ENCODE measurements at places on chromosomes 11 and 22.

GRCh38 chr11:86969258-86969657 is 14.1 kb upstream of the FZD4 start:
- no peak for DNase-seq

DNA sequence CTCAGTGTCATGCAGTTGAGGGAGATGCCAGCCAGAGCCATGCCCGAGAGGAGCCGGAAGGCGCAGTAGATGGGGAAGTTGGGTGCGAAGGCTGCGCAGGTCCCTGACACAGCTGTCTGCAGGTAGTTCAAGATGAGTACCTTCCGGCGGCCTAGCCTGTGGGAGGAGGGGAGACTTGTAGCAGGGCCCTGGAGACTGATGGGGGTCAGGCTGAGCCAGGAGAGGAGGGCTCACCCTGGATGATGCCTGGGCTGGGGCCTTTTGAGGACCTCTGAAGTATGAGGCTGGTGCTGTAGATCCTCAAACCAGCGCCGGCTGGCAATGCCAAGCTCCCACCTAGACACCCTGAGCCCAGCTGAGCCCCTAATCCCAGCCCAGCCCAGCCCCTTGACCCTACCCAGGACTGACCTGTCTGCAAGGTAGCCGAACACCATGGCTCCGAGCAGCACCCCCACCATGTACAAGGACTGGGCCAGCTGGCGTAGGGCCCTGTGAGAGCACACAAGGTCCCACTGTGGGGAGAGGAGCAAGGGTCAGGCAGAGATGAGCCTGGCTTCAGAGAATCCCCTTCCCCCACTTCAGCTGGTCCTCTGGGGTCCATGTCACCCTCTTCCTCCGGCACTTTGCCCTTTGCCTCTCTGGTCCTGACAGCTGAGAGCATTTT is 1.1 kb downstream of the SLC22A6 start:
- DNase-seq, result no peak

GRCh38 chr11:134380229-134380628 is 31.8 kb downstream of the B3GAT1 start:
- DNase-seq, result no peak

DNA sequence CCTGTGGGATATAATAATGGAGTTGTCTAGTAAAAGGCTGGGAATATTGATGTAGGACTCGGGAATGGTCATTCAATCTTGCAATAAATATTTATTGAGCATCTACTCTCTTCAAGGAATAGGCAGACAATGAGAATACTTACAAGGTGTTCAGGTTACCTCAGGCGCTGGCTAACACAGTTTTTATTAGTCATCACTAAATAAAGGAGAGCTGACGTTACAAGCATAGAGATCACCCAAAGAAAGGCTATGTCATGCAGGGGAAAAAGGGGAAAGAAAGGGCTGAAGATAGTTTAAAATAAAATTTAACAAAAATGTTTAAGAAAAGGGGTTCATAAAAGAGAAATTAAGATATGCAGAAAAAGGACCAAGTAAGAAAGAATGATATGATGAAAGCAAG is 15.8 kb upstream of the CTSC start:
- DNase-seq, result no peak

DNA sequence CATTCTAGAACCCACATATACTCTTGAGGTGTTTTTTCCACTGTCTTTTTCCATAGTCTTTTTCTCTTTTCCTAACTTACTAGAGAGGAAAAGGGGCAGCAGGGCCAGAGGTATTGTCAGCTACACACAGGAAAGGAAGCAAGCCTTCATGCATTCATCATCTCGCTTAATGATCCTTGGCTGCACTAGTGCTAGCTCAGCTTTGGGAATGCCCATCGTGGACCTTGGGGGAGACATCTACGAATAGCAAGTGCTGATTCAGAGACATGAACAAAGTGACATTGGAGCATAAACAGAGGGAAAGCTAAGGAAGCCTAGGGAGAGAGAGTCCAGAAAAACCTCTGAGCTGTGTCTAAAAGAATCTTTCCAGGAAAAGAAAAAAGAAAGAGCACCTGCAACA is 466.3 kb upstream of the ARHGAP42 start:
- DNase-seq, result peak; percentile 59

DNA sequence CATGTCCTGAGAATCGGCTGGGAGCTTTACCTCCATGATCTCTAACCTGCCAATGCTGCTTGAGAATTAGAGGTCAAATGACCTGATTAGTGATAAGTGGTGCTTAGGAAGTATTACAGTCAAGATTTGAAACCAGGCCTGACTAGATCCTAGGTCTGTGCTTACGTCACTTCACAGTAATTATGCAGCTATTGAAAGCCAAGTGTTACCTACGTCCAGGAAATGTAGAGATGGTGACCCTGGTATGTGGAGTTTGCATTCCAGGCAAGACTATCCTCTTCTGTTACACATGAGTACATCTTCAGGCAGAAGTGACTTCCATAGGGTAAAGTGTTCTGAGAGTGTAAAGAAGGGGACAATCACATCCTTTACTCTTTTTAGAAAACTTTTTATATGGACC is 530.4 kb upstream of the TENM4 start:
- DNase-seq, result peak; percentile 65

DNA sequence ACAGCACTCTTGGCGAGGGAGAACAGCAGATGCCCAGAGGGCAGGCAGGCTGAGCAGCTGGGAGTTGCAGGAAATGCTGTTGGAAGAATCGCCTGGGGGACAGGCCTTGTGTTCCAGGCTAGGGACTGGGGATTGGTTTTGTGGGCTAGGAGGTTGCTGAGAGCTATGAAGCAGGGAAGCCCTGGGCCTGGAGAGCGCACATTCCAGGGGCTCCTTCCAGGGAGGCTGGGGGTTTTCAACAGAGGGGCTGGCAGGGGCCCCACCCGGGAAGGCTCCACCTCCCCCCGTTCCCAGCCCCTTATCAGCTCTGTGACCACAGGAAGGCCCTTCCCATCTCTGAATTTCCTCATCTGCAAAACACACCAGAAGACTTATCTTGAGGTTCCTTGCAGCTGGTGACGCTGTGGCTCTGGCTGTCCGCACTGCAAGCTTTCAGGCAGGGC is 21.7 kb downstream of the WNT11 start:
- no peak for DNase-seq

DNA sequence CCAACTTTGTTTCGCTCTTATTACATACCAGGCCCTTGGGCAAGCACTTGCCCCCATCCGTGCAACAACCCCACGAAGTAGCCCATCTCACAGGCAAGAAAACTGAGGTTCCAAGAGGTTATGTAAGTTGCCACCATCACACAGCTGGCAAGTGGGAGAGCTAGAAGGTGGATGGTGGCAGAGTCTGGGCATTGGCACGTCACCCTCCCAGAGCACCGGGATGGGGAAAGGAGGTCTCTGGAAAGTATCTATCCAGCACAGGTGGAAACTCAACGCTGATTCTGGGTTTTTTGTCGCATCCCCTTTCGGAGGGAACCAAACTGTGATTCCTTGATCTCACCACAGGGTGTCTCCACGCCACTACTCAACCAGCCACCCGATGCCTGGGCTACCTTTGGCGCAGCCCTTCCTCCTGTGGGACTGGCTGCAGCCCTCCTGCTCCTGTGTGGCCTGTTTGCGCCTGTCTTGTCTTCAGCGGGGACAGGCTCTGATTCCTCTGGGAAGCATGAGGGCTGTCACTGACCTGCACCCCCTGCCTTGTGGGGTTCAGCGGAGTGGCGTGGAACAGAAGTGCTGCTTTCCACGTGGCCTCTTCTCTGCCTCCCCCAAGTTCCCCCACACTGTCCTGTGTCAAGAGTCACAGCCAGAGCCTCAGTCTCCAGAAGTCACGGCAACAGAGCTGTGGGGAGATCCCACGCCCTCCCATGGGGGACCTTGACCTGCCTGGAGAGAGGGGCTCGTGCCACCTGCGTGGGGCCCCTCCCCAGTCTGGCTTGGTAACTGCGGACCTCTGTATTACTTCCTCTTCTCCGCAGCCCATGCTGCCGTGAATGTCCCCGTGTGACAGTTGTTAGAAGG is 34.4 kb upstream of the TRIM29 start:
- peak; percentile 68 for DNase-seq

- DNase-seq, result no peak
These were observed 27.1 kb downstream of the OSBP2 start for GRCh38 chr22:30721741-30722140.

GRCh38 chr11:107836851-107837250 is 21.7 kb downstream of the SLC35F2 start:
- no peak for DNase-seq

DNA sequence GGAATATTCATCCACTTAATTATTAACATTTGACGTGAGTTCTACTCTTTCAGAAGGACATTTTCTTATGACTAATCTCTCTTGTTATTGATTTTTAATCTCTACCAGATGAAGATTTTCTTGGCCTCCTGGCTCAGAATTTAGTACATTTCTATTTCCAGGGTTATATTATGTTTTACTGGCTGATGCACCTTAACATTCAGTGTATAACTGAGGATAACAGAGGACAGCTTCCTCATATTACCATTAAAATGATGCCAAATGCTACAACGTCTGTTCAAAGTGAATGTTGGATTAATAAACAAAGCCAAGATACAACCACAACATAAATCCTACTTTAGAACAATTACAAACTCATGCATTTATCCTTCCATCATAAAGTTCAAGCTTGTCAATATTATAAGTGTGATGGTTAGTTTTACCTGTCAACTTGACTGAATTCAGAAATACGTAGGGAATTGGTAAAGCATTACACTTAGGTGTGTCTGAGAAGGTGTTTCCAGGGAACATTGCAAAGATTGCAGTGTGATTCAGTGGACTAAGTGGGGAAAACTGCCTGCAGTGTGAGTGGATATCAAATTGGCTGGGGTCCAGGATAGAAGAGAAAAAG is 485.2 kb downstream of the LRRC4C start:
- DNase-seq, result no peak

GRCh38 chr11:46865340-46865739 is 19.3 kb upstream of the CKAP5 start:
- DNase-seq, result no peak

DNA sequence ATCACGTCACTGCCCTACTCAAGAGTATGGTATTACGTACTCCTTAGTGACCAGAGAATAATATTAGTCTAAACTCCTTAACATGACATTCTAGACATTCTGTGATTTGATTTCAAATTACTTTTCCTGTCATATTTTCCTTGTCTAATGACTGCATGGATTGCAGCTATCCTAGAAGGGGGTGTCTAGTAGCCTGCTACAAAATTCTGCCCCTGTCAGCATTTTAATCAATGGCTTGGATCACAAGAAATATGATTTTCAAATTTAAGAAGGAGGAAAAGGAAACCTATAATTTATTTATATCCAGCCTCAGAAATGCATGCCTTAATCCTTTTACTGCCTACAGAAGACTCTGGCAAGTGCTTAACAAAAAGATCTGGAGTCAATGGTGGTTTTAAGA is 216.8 kb downstream of the SWAP70 start:
- DNase-seq, result no peak

GRCh38 chr11:1854949-1855885 is 2.3 kb downstream of the LSP1 start:
- no peak for DNase-seq

- no peak for DNase-seq
These were observed 491.5 kb upstream of the LUZP2 start for GRCh38 chr11:24005202-24005876.

GRCh38 chr11:100808904-100809491 is 121.9 kb downstream of the ARHGAP42 start:
- peak; percentile 67 for DNase-seq

- peak; percentile 96 for DNase-seq
These were observed at the start of gene CCDC89 for GRCh38 chr11:85685820-85686459. CCDC89 (minus strand) TSS chr11:85686195; CDS start chr11:85686130, 65 bp downstream.

DNA sequence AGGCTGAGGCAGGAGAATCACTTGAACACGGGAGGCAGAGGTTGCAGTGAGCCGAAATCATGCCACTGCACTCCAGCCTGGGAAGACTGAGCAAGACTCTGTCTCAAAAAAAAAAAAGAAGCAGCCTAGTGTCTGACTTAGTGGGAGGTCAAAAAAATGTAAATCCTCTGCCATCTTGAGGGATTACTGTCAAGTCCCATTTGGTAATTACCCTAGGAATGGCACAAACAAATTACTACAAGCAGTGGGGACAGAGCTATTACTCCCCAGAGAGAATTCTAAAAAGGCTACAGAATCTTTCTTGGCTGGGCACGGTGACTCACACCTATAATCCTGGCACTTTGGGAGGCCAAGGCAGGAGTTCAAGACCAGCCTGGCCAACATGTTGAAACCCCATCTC is 3.8 kb downstream of the SERPING1 start:
- no peak for DNase-seq

- DNase-seq, result no peak
These were observed 21.1 kb upstream of the NECTIN1 start for GRCh38 chr11:119750056-119750455.

GRCh38 chr11:57605028-57605420 is 7.5 kb downstream of the SERPING1 start:
- no peak for DNase-seq

DNA sequence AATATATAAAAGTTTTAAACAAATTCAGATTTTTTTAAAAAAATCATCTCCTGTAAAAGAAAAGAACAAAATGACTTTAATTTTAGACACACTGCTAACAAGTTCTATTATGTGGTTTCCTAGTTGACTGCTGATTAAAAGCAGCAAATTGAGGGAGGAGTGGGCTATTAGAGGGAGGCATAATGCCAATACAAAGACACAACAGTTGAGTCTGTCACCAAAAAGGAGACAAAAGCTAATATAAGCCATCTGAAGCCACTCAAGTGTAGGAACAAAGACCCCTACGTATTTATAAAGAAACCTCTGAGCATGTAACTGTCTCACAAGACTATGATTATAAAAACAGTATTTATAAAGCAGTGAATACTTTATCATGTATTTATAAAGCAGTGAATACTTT is 28.6 kb downstream of the TMEM123 start:
- DNase-seq, result no peak

DNA sequence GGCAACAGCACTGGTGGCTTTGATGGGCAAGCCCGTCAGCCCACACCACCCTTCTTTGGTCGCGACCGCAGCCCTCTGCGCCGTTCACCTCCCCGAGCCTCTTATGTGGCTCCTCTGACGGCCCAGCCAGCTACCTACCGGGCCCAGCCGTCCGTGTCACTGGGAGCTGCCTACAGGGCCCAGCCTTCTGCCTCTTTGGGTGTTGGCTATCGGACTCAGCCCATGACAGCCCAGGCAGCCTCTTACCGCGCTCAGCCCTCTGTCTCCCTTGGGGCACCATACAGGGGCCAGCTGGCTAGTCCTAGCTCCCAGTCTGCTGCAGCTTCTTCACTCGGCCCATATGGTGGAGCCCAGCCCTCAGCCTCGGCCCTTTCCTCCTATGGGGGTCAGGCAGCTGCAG is 8.0 kb downstream of the RBM14 start:
- DNase-seq, result no peak

- peak; percentile 33 for DNase-seq
These were observed 17.2 kb upstream of the MPZL2 start for GRCh38 chr11:118281284-118281683.

GRCh38 chr11:117316197-117316961 is at the start of gene BACE1:
BACE1 (minus strand) TSS chr11:117316256; CDS start chr11:117315795, 461 bp downstream.
- peak; percentile 82 for DNase-seq

DNA sequence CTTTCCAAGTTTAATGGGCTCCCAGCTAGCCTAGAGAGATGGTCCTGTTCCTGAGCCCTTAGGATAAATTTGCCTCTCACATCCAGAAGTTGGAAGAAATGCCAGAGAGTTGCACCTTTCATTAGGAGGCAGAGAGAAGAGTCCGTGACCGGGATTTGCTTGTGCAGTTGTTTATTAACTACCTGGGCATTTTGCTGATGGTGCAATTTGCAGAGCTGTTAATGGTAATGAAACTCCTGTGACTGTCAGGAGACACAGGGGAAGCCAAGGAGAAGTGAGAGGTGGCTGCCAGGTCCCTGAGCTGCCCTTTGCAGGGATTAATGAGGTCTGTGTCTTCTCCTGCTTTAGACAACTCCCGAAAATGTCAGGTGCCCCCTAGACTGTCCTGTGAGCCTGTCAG is 69.1 kb upstream of the B3GAT1 start:
- no peak for DNase-seq

- DNase-seq, result no peak
These were observed 112.1 kb downstream of the ATXN10 start for GRCh38 chr22:45783690-45784089.
